ENCODE measurements at places on chromosomes 4 and X.

- H3K4me1 ChIP-seq = no peaks in the 10 kb centered on the region
- no peak for DNase-seq
- no peaks in the 10 kb centered on the region for H3K27me3 ChIP-seq
- no peaks in the 10 kb centered on the region for H3K36me3 ChIP-seq
Observed at GRCh38 chr4:112526061-112526460, 10.1 kb upstream of the NEUROG2 start.

DNA sequence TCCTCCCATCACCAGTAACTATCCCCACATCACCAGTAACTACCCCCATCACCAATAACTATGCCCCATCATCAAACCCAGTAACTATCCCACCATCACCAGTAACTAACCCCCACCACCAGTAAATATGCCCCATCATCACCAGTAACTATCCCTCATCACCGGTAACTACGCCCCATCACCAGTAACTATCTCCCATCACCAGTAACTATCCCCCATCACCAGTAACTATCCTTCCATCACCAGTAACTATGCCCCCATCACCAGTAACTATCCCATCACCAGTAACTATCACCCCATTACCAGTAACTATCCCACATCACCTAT is 2.9 kb downstream of the ASMTL start:
- no peak overlapping the region for H3K4me3 ChIP-seq
- H3K4me1 ChIP-seq = peaks cover 29% of the 10 kb centered on the region
- no peak for DNase-seq
- H3K36me3 ChIP-seq = peaks cover 29% of the 10 kb centered on the region

DNA sequence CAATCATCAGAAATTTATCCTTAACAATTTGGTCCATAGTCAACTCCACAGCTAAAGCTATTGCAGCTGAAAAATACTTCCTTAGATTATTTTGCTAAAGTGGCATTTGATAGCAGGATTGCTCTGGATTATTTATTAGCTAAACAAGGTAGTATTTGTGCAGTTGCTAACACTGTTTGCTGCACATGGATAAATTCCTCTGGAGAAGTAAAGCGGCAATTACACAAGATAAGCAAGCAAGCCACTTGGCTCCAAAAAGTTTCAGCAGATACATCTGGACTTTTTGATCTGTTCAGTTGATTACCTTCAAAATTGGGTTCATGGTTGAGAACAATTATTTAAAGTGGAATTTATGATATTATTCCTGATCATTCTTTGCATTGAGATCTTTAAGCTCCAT is 971.5 kb downstream of the C4orf33 start:
- peaks cover 5% of the 10 kb centered on the region for H3K4me1 ChIP-seq
- no peak overlapping the region for H3K4me3 ChIP-seq
- DNase-seq = no peak
- no peaks in the 10 kb centered on the region for H3K36me3 ChIP-seq

DNA sequence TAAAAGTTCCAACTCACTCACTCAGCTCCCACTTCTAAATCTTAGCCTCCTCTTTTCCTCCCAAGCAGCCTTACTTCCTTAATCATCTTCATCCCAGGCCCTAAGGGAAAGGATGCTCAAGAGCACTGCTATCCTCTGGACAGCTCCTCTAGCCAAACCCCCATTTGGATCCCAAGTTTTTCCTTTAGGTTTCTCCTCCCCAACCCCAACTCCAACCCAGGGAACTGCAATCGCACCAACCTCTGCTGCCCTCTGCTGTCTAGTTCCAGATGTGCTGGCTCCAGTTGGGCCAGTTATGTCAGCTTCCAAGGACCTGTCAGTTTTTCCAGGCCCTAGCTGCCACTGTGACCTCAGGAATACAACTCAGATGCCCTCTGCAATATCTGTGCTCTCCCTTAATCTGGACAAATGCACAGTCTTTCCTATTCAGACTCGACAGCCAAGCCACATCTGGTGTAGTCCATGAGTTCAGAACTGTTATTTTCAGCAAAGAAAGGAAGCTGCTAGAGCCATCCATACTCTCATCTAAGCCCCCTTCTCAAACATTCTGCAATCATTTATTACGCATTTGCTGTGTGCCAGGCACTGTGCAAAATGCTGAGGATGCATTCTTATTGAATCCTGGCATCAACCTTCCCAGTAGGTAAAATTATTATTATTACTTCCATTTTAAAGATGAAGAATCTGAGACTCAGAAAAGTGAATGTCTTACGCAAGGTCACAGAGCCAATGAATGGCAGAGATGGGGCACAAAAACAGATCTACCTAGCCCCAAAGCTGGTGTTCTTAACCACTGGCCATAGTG is 12.3 kb upstream of the XPNPEP2 start:
- no peak overlapping the region for H3K4me3 ChIP-seq
- peak overlapping the region; percentile 49 for H3K27ac ChIP-seq
- H3K27me3 ChIP-seq = no peaks in the 10 kb centered on the region
- peaks cover 49% of the 10 kb centered on the region for H3K4me1 ChIP-seq
- DNase-seq = no peak

DNA sequence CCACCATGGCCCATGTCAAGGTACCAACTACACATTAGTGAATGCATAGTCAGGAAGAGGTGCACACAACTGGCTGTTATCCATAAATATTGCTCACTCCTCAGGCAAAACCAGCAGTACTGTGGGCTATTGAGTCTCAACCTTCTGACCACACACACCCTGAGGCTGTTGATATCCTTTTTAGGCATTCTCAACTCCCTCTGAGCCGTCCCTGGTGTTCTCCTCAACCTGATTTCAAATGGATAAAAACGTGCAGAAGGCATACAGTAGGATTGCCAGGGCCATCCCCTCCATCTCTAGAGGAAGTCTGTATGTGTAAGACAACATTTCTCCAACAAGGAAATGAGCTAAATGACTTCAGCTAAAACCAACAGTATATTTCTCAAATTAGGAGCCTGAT is 98.7 kb upstream of the KLHL13 start:
- no peaks in the 10 kb centered on the region for H3K4me1 ChIP-seq
- no peak overlapping the region for H3K4me3 ChIP-seq

DNA sequence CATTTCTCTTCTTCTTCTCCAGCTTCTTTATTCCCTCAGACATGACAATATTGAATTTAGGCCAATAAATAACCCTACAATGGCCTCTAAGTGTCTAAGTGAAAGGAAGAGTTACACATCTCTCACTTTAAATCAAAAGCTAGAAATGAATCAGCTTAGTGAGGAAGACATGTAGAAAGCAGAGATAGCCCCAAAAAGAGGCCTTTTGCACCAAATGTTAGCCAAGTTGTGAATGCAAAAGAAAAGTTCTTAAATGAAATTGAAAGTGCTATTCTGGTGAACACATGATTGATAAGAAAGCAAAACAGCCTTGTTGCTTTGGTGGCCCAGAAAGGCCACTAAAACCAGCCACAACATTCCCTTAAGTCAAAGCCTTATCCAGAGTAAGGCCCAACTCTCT is 146.2 kb upstream of the HHIP start:
- no peak overlapping the region for H3K27ac ChIP-seq
- H3K36me3 ChIP-seq = no peaks in the 10 kb centered on the region
- DNase-seq = no peak

- H3K36me3 ChIP-seq = no peaks in the 10 kb centered on the region
- no peak overlapping the region for H3K4me3 ChIP-seq
- H3K4me1 ChIP-seq = no peaks in the 10 kb centered on the region
- no peaks in the 10 kb centered on the region for H3K27me3 ChIP-seq
- DNase-seq = no peak
Observed at GRCh38 chrX:132842460-132843238, 115.8 kb downstream of the HS6ST2 start.

- H3K27ac ChIP-seq = no peak overlapping the region
- DNase-seq = no peak
- no peak overlapping the region for H3K4me3 ChIP-seq
- no peaks in the 10 kb centered on the region for H3K4me1 ChIP-seq
- H3K36me3 ChIP-seq = no peaks in the 10 kb centered on the region
Observed at GRCh38 chr4:189178125-189178746, 762.4 kb upstream of the FRG1 start.

- no peaks in the 10 kb centered on the region for H3K27me3 ChIP-seq
- DNase-seq = no peak
- H3K27ac ChIP-seq = no peak overlapping the region
- no peak overlapping the region for H3K4me3 ChIP-seq
Observed at GRCh38 chrX:97844161-97844560, 960.5 kb downstream of the RPA4 start.

DNA sequence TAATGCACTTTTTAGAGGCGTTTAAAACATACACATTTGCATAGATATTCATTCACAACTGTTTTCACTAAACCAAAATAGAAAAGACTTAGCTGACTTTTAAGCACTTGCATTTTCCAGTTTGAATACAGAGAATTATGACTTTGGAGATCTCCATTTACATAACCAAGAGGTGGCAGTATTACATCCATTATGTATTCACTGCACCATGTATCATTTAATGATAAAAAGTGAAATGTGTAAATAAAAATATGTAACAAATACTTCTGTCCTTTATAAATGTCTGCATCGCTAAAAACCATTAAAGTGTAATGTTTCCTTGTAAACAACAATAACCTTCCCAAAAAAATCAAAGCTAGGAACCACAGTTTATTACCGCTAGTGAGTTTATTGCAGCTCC is 413.2 kb downstream of the FGF13 start:
- H3K4me1 ChIP-seq = no peaks in the 10 kb centered on the region
- H3K27me3 ChIP-seq = no peaks in the 10 kb centered on the region
- DNase-seq = no peak
- H3K4me3 ChIP-seq = no peak overlapping the region
- H3K36me3 ChIP-seq = no peaks in the 10 kb centered on the region
- no peak overlapping the region for H3K27ac ChIP-seq

- DNase-seq = no peak
- no peak overlapping the region for H3K27ac ChIP-seq
- no peaks in the 10 kb centered on the region for H3K4me1 ChIP-seq
- H3K27me3 ChIP-seq = peaks cover 11% of the 10 kb centered on the region
- H3K36me3 ChIP-seq = no peaks in the 10 kb centered on the region
Observed at GRCh38 chr4:7395645-7396044, 39.1 kb downstream of the PSAPL1 start.

DNA sequence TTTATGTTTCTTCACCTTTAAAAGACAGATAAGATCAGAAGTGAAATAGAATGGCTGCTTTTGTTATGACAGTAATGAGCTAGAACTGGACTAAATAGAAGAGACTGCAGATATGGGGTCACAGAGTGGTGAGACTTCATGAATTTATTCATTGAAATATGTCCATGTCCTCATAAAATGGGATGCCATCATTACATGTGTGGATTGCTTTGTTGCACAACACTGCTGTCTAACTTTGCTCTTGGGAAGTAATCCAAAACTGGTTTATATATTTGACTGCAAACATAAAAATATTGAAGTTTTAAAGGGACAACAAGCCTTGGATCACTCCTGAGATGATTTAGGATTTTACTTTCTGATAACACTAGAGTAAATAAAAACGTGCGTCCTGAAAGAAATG is 209.2 kb upstream of the FAT4 start:
- no peaks in the 10 kb centered on the region for H3K27me3 ChIP-seq
- H3K36me3 ChIP-seq = no peaks in the 10 kb centered on the region
- no peak for DNase-seq
- H3K4me1 ChIP-seq = no peaks in the 10 kb centered on the region
- H3K4me3 ChIP-seq = no peak overlapping the region
- H3K27ac ChIP-seq = no peak overlapping the region

- H3K36me3 ChIP-seq = no peaks in the 10 kb centered on the region
- no peaks in the 10 kb centered on the region for H3K27me3 ChIP-seq
- H3K4me1 ChIP-seq = no peaks in the 10 kb centered on the region
Observed at GRCh38 chr4:38687571-38688011, 23.6 kb downstream of the KLF3 start.

DNA sequence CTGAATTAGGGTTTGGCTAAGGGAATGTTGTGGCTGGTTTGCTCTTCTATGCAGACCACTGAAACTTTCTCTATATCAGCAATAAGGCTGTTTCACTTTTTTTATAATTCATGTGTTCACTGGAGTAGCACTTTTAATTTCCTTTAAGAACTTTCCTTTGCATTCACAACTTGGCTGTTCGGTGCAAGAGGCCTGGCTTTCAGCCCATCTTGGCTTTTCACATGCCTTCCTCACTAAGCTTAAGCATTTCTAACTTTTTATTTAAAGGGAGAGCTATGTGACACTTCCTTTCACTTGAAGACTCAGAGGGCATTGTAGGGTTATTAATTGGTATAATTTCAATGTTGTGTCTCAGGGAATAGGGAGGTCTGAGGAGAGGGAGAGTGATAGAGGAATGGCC is 142.3 kb downstream of the SHROOM4 start:
- no peaks in the 10 kb centered on the region for H3K27me3 ChIP-seq
- H3K36me3 ChIP-seq = no peaks in the 10 kb centered on the region
- H3K4me1 ChIP-seq = no peaks in the 10 kb centered on the region
- no peak for DNase-seq
- no peak overlapping the region for H3K4me3 ChIP-seq

- no peak for DNase-seq
- H3K27ac ChIP-seq = no peak overlapping the region
- H3K4me3 ChIP-seq = no peak overlapping the region
Observed at GRCh38 chr4:15495621-15496020, 25.9 kb downstream of the CC2D2A start.

- H3K27ac ChIP-seq = no peak overlapping the region
- H3K36me3 ChIP-seq = peaks cover 47% of the 10 kb centered on the region
- no peak for DNase-seq
- no peaks in the 10 kb centered on the region for H3K27me3 ChIP-seq
- no peaks in the 10 kb centered on the region for H3K4me1 ChIP-seq
Observed at GRCh38 chrX:153709726-153710674, 14.2 kb downstream of the BCAP31 start.

- no peak for DNase-seq
- no peak overlapping the region for H3K4me3 ChIP-seq
- H3K27ac ChIP-seq = no peak overlapping the region
- H3K27me3 ChIP-seq = no peaks in the 10 kb centered on the region
Observed at GRCh38 chr4:135741583-135741982, 1540.0 kb upstream of the PABPC4L start.

DNA sequence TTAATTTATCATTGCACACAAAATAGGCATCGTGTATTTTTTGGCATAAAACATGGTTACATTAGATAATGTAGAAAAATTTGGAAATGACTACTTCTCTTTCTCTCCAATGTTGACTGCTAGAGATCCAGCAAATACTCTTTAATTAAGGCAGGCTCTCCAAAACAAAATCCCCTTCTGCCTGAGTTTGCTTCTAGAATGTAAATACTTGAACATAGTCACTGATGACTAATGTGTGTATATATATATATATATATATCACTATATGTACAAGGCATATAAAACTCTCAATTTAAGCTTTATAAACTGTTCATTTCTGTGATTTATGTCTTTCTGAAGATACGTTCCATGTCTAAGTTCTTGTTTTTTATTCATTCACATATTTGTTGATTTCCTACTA is 67.2 kb upstream of the CAMK2D start:
- no peak overlapping the region for H3K27ac ChIP-seq
- H3K27me3 ChIP-seq = peaks cover 7% of the 10 kb centered on the region
- no peaks in the 10 kb centered on the region for H3K36me3 ChIP-seq
- H3K4me3 ChIP-seq = no peak overlapping the region

DNA sequence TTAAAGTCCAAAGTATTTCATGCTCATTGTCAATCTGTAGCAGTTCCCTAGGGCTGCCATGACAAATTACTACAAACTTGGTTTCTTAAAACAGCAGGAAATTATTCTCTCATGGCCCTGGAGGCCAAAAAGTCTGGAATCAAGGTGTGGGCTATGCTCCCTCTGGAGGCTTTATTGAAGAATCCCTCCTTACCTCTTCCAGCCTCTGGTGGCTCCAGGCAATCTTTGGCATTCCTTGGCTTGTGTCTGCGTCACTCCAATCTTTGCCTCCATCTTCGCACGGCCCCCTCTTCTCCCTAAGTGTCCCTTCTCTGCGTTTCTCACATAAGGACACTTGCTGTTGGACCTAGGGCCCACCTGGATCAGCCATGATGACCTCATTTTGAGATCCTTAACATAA is 170.4 kb downstream of the SMIM20 start:
- no peaks in the 10 kb centered on the region for H3K27me3 ChIP-seq
- no peaks in the 10 kb centered on the region for H3K4me1 ChIP-seq
- no peak overlapping the region for H3K27ac ChIP-seq

GRCh38 chrX:120749141-120749846 is 119.4 kb upstream of the C1GALT1C1 start:
- DNase-seq = peak; percentile 80
- no peaks in the 10 kb centered on the region for H3K36me3 ChIP-seq
- no peak overlapping the region for H3K4me3 ChIP-seq

All from DND-41 (cell line).